ENCODE measurements at places on chromosomes 7 and 10.

DNA sequence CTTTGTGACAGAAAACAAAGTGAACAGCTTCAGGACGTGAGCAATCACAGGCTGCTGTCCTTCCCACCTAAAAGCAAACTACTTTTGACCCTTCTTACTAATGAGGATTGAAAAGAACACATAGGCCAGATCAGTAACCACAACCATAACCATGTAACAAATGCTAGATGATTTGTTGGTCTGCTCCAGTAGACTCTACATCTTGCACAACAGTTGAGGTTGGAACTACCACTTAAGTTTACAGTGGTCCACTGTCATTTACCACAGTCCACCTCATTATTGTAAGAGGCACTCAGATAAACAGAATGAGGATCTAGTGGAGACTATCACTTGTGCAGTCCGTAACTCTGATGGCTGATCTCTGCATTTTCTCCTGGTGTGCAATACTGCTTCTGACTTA lies 27.8 kb downstream of the NET1 start:
- DNase-seq: no peak

GRCh38 chr7:44177570-44178131 lies 11.6 kb downstream of the GCK start:
- no peak for DNase-seq

DNA sequence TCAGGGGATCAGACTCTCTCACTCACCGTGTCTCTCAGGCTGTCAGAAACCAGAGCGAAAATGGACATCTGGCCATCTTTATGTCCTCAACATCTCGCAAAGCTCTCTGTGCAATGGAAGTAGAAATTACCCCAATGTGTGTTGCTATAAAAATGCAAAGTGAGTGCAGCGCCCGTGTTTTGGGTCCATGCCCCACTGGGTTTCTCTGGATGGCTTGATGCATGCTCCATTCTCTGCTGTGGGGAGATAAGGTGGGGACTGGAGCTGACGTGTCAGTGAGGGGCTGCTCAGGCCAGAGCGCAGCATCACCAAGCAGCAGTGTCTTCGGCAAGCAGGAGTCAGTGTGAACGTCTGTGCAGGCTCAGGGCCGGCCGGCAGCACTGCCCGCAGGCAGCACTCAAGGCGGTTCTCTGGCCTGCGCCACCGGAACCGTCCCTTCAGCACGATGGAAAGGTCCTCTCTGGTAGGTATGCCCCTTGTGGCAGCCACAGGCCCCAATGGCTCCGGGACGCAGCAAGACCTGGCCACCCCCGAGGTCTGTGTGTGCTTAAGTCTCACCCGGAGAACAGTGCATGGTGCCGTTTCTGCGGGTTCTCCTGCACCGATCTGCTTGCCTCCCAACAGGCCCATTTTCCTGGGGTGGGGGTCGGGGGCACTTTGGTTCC lies 30.2 kb downstream of the WDR86 start:
- no peak for DNase-seq

DNA sequence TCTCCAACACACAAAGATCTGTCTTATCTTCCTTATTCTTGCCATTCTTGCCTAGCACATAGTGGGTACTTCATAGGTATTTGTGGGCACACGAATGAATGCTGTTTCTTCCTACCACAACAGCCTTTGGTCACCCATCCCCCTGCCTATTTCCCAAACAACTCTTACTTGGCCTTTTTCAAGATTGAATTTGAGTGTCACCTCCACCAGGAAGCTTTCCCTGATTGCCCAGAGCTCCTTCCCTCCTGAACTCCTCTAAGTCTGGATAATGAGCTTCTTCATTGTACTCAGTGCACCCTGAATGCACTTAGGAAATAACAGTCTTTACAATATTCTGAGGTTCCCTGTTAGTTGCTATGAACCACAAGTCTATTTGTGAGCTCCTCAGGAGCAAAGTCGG lies 11.6 kb upstream of the PDZD8 start:
- no peak for DNase-seq

DNA sequence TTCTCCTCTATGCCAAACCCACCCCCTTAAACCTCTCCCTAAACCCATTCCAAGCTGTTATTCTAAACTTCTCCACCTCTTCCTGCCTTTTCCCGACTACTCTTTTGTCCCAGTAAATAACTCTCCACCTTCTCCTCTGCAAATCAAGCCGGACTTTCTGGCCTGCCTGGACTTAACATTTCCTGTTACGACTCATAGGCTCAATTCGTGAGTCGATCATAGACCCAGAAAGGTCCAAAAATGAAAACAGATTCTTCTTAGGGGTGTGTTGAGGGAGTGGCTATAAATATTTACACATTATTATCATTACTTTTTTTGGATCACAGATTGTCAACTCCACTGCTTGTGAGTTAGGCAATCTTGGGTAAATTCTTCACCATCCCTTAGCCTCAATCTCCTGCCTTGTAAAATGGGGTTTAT lies 59.0 kb upstream of the HABP2 start:
- DNase-seq: no peak

DNA sequence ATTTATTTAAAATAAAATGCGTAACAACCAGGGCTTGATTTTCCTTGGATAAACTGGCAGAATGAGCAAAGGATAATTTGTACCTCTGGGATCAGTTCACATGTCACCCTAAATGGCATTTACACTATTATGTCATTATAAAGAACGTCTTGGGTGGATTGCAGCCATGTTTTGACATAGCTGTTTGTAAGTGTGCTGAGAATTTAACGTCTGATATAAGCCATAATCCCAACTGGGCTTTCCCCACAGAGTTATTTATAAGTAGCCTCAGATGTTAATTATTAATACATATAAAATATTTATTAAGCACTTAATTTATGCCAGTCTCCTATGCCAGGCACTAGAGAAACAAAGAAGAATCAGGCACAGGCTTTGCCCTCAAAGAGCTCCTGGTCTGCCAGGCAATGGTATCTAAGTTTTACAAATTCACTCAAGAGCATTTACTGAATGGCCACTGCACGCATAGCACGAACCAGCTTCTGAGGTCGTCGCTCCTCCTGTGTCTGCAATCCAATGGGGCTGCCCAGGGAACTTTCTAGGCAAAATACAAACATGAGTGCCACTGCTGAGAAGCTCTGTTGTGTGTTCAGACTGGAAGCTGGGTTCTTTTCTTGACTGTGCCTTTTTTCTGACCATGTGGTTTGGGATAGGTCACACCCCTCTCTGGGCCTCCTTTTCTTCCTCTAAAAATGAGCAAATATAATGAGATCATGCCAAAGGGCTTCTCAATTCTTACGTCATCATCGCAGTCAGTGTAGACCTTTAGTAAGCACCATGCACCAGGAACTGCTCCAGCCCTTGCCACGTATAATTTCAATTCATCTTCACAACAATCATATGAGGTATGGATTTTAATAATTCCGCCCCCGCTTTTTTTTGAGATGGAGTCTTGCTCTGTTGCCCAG lies 11.3 kb upstream of the CTBP2 start:
- DNase-seq: no peak

DNA sequence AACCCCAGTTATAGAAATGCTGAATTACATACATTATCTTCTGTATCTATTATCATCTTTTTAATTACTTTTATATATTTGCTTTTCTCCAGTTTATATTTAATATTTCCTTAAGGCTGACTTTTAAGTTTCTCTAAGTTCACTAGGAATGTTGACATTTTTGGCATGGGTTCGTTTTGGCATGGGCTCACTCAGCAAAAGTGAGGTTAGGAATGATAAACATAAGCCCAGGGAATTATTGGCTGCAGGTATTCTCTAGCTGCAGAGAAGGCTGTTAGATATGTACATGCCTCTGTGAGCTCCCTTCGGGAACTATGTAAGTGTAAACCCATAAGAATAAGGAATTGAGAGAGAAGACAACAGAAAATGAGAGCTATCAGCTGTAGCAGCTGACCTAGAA lies 63.6 kb upstream of the RAB18 start:
- DNase-seq: no peak

GRCh38 chr7:137328373-137329120 lies 15.0 kb downstream of the PTN start:
- DNase-seq: no peak

DNA sequence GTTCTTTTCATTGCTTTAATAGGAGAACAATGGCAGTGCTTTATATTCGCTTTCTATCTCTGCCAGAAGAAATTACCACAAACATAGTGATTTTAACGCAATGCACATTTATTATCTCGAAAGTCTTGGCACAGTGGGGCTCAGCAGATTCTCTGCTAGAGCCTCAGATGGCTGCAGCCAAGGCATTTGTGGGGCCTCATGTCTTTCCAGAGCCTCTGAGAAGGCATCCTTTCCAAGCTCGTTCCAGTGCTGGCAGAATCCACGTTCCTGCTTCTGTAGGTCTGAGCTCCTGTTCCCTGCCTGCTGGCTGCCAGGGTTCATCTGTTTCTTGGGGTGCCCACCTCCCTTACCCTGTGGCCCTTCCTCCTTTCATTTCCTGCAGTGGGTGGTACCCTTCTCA lies 60.2 kb downstream of the LRRC18 start:
- no peak for DNase-seq

DNA sequence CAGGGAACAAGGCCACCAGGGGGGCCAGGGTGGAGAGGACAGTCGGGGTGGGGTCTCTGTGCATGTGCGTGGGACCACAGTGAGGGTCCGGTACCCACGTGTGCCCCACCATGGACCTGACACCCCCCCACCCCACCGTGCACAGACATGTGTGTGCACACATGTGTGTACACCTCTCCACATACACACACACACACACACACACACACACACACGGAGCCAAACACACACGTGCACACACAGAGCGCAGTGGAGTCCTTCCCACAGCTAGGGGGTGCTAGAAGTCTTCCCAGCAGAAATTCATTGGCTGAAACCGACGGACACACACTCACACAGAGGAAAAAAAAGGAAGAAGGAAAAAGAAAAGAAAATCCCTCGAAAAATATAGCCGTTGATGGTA lies 42.8 kb upstream of the GNA12 start:
- no peak for DNase-seq

- DNase-seq: no peak
Observed at GRCh38 chr10:80279146-80279545, 10.3 kb downstream of the MAT1A start.

DNA sequence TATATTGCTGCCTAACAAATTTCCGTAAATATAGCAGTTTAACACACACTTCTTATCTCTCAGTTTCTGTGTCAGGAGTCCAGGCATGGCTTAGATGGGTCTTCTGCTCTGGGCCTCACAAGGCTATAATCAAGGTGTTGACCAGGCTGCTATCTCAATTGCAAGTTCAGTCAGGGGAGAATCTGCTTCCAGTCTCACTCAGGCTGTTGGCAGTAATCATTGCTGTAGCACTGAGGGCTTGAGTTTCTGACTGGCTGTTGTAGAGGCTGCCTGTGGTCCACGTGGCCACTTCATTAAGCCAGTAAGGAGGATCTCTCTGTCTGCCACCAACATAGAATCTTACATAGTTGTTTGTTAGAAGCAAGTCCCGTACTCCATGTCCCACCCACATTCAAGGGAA lies 138.4 kb downstream of the ST7 start:
- DNase-seq: no peak

GRCh38 chr7:78194611-78195010 lies 396.0 kb downstream of the PHTF2 start:
- DNase-seq: no peak

- no peak for DNase-seq
Observed at GRCh38 chr10:97184971-97185325, 811 bp downstream of the SLIT1 start.

GRCh38 chr10:122362621-122363020 lies 11.9 kb upstream of the PLEKHA1 start:
- DNase-seq: no peak

DNA sequence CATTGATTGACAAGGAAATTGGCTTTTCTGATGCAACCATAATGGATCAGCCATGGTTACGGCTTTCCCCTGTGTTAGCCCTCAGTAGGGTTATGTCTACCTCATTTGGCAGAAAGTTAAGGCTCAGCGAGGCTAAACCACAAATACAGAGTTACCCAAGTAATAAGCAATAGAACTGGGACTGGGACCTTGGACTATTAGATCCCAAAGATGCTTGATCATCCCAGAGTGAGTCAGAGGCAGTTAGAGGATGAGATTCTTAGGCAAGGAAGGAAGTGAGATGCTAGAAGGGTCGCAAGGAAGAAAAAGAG lies 401.4 kb downstream of the TNS3 start:
- DNase-seq: no peak

- DNase-seq: no peak
Observed at GRCh38 chr7:152924826-152925411, 165.4 kb downstream of the ACTR3B start.

DNA sequence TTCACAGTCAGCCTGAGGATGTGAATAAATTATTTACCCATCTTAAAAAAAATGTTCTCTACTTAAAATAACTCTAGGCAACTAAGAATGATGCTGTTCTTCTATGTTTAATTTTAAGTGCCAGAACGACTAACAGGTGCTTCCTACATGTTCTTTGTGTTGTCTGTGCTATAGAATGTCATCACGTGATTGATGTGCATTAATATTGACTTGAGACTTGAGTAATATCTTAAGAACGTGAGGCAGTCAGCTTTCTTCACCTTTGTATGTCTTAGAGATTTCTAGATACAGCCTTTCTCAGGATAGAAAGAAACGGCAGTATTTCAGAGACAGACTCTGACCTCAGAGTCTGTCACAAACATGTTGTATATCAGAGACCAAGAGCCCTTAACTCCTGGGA lies 274.6 kb downstream of the KCND2 start:
- DNase-seq: no peak

GRCh38 chr10:90635111-90635765 lies 222.6 kb downstream of the HTR7 start:
- DNase-seq: no peak

DNA sequence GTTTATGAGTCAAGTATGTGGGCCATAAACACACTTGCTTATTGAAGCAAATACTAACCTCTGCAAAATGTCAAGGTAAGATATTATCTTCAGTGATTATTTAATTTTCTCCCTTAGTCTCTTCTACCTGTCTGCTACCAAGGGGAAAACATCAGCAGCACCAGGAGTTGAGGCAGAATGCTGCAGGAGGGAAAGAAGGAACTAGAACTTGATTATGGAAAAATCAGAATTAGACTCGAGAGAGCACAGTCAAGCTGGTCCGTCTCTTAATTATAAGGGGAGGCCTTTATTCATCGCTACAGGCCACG lies 4.9 kb upstream of the ZFYVE27 start:
- no peak for DNase-seq

DNA sequence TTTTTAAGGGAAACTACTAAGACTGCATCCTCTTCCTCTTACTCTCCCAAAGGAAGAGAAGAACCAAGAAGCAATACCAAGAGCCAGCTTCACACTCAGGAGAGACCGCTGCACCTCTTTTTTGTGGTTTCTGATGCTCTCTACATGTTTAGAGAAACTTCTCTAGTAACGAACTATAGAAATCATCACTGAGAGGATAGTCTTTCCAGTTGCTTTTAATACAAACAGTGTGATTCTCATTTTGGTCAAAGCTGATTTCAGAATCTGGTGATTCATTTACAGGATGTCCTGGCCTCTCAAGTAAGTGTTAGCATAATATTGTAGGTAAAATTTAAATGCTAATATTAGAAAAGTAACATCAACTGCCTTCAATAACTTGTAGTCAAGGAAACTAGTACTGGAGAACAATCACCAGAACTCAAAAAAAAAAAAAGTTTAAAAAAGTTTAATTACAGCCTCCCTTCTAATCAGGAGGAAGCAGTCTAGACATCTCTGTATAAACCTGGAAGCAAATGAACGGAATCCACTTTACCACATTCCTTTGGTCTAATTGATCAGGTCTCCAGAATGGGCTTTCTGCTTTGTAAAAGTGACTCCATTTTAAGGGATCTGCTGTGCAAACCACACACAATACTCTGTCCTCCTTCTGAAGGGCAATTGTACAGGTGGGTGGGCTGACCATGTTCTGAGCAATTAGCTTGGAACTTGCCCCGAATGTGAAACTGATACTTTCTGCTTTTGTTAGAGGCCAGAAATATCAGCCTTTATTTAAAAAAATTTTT lies 3.0 kb downstream of the LAMB1 start:
- no peak for DNase-seq

- DNase-seq: no peak
Observed at GRCh38 chr7:10315881-10316280, 657.8 kb upstream of the PHF14 start.
